Activated T-cell treated with anti-CD3 and anti-CD28 coated beads, Interleukin-2, amount 50 U/mL, for 1 hour (primary cell): ENCODE measurements at places on chromosomes 6 and 20.

- no peak for DNase-seq
Measured at GRCh38 chr20:44959082-44959637, 1.0 kb downstream of the TOMM34 start.

DNA sequence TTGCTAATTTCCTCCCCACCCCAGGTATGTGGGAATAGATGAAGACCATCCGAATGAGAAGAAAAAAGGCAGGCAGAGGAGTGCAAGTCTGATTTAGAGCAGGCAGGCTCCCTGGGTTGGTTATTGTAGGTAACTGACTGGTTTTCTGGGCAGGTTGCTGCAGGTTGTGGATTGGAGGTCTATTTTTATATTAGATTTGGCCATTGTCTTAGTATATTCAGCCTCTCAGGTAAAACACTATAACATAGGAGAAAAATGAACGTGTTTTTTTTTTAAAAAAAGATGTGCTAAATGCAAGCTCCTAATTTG lies 492 bp upstream of the TBC1D7 start:
- DNase-seq: no peak

DNA sequence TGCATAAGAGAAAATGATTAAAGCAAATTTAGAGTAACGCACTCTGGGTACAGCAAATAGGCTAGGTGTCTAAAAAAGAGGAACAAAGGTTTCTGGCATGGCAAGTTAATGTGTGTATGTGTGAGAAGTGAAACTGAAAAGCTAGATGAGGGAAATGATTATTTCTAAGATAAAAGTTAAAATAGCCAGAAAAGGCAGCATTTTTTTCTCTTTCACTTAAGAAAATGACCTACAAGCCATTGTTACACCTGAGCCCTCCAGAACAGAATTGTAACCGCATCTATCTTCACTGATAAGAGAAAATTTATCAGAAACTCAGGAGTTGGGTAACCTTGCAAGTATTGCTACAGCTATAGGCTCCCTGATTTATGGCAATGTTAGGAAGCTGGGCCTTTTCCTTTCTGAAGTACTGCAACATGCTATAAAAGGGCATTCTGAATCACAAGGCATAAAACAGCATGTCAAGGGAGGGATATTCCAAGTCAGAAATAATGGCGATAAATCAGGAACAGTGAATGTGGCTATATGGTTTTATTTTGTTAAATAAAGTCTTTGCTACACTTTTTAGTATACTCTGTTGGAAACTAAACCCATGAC lies 395.3 kb downstream of the TBC1D32 start:
- no peak for DNase-seq

GRCh38 chr6:87922947-87923330 lies 124.7 kb upstream of the SPACA1 start:
- no peak for DNase-seq

- DNase-seq: no peak
Measured at GRCh38 chr20:48164034-48164433, 378.8 kb upstream of the SULF2 start.

- DNase-seq: no peak
Measured at GRCh38 chr6:35443341-35444030, 8.7 kb upstream of the FANCE start.

DNA sequence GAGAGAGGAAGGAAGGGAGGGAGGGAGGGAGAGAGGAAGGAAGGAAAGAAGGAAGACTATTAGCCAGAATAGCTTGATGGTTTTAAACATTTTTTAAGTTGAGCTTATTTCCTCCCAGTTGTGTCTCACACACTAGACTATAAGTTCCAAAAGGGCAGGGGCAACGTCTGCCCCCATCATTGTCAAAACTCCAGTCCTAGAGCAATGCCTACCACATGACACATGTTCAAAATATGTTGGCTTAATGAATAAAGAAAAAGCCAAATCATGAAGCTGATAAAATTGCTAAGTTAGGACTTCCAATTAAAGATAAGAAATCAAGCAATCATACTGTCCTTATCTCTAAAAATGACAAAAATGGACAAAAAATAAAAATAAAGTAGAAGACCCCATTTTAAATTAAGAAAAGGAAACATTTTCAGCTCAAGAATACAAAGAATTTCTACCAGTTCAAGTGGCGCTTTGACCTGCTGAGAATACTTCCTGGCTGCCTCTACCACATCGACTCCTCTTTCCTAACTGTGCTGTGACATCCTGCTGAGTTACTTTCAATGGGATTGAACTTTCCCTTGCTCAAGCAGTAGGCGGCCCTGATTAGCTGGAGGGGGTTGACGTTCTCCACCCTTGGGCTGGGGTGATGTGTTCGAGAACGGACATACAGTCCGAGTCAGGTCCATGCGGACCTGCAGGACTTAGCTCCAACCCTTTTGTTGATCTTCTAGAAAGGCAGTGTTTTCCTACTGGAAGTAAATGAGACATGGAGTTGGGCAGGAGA lies 283.9 kb upstream of the FOXQ1 start:
- no peak for DNase-seq

DNA sequence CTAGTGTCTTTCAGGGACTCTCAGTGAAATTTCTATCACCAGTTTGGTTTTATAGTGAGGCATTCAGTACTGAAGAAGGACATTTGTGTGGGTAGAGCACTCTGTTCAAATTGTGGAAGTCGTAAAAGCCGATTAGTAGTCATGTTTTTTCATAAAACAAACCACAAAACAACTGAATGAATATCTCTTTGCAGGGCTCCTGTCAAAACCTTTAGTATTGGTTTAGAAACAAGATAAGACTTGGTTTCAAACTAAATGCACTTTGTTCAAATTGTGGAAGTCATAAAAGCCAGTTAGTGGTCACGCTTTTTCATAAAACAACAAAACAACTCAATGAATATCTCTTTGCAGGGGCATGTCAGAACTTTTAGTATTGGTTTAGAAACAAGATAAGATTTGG lies 23.8 kb downstream of the ADGRF4 start:
- no peak for DNase-seq

- DNase-seq: no peak
Measured at GRCh38 chr20:58361481-58362205, 27.4 kb upstream of the VAPB start.

DNA sequence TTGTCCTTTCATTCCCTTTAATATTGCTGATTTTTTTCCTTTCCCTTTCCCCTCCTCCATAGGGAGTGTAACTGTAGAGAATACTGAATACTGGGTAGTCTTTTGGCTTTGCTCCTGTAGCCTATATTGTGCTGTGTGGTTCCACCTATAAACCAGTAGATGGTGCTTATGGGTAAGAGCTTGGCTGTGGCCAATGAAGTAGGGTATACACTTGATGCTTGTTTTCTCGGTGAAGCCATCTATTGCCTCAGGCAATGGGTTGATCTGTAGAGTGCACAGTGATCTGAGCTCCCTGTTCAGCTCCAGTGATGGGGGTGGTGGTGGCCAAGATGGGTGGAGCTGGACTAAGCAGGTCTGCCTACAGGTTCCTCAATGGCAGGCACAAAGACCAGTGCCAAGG lies 203.3 kb upstream of the IMPG1 start:
- DNase-seq: no peak

GRCh38 chr6:169745405-169745804 lies 6.0 kb downstream of the DYNLT2 start:
- no peak for DNase-seq

- no peak for DNase-seq
Measured at GRCh38 chr20:58783511-58784011, 67.1 kb downstream of the GNAS-AS1 start.

DNA sequence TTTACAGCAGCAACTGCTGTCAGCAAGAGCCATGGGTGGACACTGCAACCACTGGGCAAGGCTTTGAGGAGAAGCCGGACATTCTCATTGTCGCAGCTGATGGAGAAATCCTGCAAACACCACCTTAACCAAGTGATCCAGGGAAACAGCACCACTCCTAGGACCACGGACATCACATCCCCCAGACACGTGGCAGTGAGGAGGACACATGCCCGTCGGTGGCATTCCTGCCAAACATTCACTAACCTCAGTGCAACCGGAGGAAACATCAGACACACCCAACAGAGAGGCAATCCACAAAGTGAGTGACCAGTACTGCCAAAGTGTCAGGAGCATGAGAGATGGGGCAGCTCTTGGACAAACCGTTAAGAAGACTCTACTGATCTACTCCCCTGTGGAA lies 16.6 kb upstream of the IRF4 start:
- no peak for DNase-seq

GRCh38 chr6:12595161-12595811 lies 121.3 kb upstream of the PHACTR1 start:
- DNase-seq: no peak

GRCh38 chr20:38642498-38642897 lies 40.9 kb downstream of the ARHGAP40 start:
- no peak for DNase-seq

GRCh38 chr6:142892254-142893021 lies 52.5 kb downstream of the HIVEP2 start:
- DNase-seq: no peak

GRCh38 chr6:132101535-132101934 lies 150.4 kb upstream of the CCN2 start:
- DNase-seq: no peak

- DNase-seq: no peak
Measured at GRCh38 chr20:41152108-41152757, 14.9 kb downstream of the PLCG1 start.

GRCh38 chr6:77403424-77403823 lies 59.9 kb downstream of the HTR1B start:
- no peak for DNase-seq

GRCh38 chr6:106094261-106094963 lies 8.3 kb downstream of the PRDM1 start:
- no peak for DNase-seq
